ENCODE measurements at places on chromosomes 16 and 17. TPM values are rescaled to one million over a fixed set of nuclear protein-coding genes. Genes with fewer than 3 reads are reported as not detected.
A peak's percentile ranks its signal among the peaks of the same experiment; 100 is the strongest.

The CDH11 gene
- total RNA-seq, result 24.7 TPM

The RPL19 gene
- 1,411 TPM for total RNA-seq

The CIITA gene
- 16.0 TPM for total RNA-seq

The CCL3 gene
- total RNA-seq, result 4.1 TPM

DNA sequence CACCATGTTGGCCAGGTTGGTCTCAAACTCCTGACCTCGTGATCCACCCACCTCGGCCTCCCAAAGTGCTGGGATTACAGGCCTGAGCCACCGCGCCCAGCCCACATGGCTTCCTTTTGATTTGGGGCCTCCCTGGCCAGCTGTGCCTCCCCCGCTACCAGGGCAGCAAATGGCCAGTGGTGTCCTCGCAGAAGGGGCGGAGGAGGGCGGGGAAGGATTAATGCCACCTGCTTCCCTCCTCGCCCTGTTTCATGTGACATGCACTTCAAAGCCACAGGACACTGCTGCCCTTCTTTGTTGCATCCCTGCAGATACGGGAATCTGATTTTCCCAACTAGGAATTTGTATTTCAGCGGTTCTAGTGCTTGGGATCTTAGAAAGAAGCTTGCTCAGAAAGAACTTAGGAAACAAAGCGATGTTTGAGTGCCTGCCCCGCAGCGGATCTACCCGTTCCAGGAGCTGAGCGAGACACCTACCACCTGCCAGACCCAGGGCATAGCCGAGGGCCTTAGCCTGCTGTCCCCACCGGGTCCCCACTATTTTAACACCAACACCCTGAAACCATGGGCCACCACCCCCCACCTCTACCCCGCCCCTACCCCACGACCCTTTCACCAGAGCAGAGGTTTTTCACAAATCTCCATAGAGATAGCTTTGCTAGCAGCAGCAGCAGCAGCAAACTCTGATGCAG lies 37.7 kb upstream of the CCDC182 start:
- no peak for DNase-seq

GRCh38 chr16:86120201-86121192 lies 221.5 kb downstream of the IRF8 start:
- DNase-seq, result no peak

GRCh38 chr17:15378243-15378642 lies 36.8 kb upstream of the TEKT3 start:
- DNase-seq, result no peak

DNA sequence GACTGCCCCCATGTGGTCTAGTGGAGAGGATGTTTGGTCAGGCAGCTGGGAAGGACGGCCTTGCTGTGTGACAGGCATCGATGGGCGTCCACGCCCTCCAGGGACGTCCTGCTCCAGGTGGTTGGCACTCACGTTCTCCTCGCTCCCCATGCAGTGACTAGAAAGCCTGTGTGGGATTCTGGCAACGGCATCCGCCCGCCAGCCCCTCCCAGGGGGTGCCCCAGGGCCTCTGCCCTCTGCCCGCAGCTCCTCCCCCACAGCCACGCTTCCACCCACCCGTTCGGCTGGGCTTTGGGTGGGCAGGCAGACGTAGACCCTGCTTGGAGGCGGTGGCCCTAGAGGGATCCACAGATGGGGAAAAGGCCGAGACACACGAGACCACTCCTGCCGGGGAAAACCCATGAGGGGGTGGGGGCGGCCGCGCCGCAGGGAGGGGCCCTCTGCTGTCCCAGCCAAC lies 4.7 kb upstream of the IL17C start:
- DNase-seq, result peak; percentile 83

- DNase-seq, result no peak
These were observed 368.7 kb downstream of the CPPED1 start for GRCh38 chr16:12435018-12435417.

- peak; percentile 64 for DNase-seq
These were observed 108.9 kb downstream of the MAP2K6 start for GRCh38 chr17:69523244-69523861.

- no peak for DNase-seq
These were observed 348.7 kb upstream of the TNRC6C start for GRCh38 chr17:77609553-77610517.

- DNase-seq, result peak; percentile 79
These were observed 10.5 kb upstream of the ITGAD start for GRCh38 chr16:31382485-31383161.

DNA sequence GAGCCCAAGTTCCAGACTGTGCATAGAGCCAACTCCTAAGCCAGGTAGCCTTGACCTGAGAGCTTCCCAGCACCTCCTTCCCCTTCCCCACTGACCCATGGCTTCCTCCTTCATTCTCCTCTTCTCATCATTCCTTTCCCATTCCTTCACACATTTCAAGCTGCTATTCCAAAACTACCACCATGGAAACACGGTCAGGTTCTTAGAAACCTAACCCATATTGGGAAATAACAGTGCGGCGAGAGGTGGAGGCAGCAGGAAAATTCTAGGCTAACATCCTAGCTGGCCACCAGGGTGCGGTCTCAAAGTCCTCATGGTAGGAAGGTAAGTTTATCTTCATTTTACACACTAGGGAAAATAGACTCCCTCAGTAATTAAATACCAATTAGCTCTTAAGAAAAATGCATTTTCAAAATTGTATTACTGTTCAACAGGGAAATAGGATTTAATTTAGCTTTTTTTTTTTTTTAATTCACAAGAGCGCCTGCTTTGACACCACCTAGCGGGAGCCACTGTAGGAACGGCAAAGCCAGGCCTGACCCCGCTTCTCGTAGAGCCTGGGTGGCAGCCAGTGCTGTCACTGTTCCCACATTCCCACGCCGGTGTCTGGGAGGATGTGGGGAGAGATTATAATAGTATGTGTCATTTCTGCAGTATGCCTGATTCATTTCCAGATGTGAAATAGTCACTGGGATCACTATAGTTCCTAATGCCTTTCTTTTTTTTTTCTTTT lies 14.0 kb upstream of the SPHK1 start:
- DNase-seq, result peak; percentile 53

DNA sequence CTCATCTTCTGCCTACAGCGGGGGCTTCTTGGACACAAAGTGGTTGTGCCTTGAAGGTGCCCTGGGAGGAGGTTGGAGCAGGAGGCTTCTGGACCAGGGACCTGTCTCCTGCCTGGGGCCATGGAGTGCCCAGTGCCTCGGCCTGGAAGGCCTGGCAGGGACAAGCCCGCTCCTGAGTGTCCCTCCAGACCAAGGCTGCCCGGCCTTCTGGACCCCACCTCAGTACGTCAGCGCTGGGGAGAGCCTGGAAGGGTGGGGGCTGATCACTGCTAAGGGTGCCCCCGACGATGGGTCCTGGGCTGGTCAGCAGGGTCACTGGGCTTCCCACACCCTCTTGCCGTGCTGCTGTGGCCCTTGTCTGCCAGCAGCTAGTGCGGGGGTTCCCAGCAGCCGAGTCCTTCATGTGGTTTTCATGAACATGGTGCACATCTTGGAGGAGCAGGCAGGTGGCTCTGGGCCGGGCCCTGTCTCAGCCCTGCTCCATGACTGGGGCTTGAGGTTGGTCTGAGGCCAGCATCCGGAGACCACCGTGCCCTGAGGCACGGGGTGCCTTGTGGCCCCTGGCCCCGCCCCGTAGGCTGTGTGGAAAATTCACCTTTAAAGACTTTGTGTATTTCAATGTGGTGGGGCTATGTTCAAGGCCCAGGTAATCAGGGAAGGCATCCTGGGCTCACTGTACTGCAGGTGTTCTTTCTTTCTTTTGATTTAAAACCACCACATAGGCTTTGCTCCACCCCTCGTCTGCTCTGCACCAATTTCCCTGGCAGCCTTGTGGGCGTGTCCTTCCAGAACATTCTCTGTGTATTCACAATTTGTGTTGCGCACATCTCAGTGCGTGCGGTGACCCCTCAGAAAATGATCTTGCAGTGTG lies 22.4 kb downstream of the MGRN1 start:
- DNase-seq, result no peak

All from mucosa of descending colon (tissue), 3 donors.